ENCODE measurements at places on chromosomes 1 and 21.

GRCh38 chr21:43352568-43353281, 74.2 kb downstream of the SIK1 start:
- DNase-seq: no peak

- peak; percentile 60 for DNase-seq
Measured at GRCh38 chr1:162191396-162192305, 122.2 kb downstream of the NOS1AP start.

GRCh38 chr1:6471970-6472368, 6.0 kb upstream of the TNFRSF25 start:
- peak; percentile 89 for DNase-seq

DNA sequence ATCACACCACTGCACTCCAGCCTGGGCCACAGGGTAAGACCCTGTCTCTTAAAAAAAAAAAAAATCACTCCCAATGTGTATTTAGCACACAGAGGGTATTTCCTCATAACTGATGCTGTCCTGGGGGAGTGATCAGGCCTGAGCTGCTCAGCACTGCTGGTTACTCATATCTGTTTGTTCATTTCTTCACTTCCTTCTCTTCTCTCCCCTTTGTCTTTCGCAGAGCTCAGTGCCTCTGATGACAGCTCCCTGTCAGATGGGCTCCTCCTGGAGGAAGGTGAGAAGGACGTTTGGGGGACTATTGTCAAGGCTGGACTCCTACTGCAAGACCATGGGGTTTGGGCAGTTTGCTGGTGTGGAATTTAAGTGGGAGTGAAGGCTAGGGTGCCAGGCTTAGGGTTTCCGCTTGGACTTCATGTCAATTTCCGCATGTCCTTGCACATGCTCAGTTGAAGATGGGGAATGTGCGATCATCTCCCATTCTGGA, 13.0 kb downstream of the INAVA start:
- no peak for DNase-seq

GRCh38 chr1:38624336-38625039, 235.1 kb downstream of the RRAGC start:
- no peak for DNase-seq

DNA sequence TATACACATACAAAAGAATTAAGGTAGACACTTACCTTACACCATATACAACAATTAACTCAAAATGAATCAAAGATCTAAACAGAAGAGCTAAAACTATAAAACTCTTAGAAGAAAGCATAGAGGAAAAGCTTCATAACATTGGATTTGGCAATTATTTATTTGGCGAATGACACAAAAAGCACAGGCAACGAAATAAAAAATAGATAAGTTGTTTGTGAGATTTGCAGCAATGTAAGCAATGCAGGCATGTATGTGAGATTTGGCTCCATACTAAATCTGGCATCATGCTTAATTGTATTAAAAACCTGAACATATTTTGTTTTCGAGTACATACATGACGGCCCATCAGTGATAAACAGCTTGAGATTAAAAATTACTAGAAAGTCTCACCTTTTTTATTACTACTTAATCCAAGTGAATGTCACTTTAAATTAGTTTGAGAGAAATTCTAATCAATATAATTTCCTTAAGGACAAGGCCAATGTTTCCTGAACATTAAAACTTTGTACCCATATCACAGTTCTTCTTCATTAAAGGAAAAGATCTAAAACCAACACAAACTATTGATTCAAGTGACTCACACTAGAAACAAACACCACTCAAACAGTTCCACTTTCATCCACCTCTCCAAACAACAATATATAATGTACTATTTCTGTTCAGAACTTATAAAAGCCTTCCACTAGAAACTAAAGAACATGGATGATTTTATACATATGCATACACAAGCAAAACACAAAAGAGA, 23.1 kb upstream of the TMEM125 start:
- no peak for DNase-seq

DNA sequence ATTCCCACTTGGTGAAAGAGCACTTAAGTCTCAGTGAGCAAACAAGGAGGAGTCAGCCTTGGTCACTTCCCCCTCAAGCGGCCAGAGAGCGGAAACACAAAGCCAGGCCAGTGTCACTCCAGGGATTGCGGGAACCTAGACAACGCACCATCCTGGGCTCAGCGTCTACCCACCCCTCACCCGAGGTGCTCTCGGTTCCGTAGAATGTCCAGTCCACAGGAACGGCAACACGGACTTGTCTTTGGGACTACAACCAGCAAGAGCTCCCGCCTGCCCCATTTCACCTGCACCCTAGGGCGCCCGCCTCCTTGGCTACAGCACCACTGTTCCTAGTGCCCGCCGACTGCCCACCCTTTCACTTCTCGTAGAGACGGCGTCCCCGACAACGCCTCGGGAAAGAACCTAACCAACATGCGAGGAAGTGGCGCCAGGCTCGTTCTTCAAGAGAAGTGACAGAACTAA, 509 bp downstream of the GDAP2 start:
- peak; percentile 72 for DNase-seq

- no peak for DNase-seq
Measured at GRCh38 chr21:39763272-39763970, 18.4 kb downstream of the IGSF5 start.

DNA sequence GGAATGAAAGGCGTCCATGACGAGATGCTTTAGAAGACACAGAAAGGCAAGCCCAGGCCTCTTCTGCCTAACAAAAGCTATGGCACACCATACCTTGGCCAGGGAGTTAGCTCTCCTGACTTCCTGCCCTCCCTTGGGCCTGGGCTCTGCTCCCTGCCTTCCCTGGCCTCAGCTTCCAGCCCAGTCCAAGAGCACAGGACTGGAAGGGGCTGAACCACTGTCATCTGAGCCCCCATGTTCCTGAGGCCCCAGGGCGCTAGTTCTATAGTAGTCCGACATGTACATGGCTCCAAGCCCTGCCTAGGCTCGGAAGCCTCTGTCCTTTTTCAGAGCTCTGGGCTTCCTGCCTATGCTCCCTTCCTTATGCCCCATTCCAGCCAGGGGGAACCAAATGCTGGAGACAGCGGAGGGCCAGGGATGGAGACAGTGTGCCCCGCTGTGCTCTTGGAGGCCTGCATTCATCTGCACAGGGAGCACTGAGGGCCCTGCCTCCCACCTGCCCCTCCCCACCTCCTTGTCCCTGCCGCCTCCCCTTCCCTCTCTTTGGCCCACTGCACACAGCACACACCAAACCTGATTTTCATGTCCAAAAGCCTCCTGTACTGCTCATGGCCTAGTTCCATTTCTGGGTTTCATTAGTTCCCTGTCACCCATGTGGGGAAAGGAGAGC, 240.1 kb downstream of the RHOU start:
- no peak for DNase-seq

GRCh38 chr21:44647222-44647552, 973 bp downstream of the KRTAP10-11 start:
- no peak for DNase-seq

DNA sequence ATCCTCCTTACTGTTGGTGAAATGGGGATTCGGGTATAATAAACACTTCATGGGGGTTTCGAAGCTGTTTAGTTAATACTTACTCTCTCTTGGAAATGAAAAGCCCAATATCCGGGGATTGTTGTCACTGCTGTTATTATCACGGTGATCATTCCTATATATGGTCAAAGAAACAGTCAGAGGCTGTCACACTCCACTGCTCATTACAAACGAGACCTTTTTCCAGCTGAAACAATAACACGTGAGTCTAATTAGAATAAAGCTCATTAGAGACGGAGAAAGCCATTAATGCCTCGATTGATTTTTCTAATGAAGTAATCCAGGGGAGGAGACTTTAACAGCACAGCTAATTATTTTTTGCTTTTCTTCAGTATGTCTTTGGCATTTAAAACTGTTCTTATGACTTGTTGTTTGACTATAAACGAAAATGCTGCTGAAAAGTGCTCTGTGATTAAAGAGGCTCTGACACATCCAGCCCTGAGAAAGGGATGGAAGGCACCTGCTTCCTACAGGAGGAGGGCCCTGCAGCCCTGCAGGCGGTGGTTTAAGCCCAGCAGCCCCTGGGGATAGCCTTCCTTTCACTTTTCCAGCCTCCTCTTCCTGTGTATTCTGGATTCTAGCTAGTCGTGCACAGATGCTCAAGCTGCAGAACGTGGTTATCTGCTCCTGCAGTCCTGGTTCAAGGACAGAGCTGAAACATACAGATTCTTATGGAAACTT, 143.6 kb downstream of the EDEM3 start:
- DNase-seq: no peak

DNA sequence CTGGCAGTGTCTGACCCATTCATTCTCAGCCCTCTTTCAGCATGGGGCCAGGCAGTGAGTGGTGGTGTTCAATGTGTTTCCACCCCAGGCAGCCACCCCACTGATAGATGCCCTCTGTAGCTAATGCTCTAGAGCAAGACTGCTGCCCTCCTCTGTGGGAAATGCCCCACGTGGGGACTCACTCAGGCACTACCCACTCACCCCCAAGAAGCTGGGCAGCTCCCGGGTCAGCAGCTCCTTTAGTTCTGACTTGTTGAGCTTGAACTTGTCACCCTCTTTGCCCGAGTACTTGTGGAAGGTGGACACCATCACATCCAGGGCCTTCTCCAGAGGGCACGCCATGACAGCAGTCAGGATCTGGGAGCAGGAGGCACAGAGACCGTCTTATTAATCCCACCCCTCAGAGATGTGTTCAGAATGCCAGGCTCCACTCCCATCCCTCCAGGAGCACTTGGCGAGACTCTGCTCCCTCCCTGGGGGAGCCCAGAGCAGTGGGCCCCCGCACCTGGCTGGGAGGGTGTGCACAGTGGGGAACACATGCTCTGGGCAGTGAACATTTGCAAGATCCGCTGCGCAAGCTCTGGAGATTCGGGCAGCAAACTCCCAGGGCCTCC, 1.0 kb downstream of the S100A4 start:
- no peak for DNase-seq

DNA sequence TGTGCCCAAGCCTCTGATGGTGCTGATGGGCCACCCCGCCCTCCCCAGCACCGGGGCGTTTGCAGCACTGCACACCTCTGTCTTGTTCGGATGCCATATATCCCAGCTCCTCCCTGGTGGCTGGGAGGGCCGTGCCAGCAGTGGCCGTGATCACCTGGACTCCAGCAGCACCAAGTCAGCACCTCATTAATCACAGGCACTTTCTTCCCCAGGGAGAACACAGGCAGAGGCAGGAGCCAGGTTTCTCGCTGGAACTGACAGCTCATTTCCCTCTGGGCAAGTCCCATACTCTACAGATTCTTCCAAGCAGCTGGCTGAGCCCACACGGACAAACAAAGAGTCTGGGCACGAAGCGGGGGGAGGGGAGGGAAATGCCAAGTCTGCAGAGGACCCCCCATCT, 141.7 kb upstream of the EDN2 start:
- no peak for DNase-seq

GRCh38 chr1:52976183-52977035, 49.3 kb downstream of the SCP2 start:
- DNase-seq: no peak

- peak; percentile 26 for DNase-seq
Measured at GRCh38 chr1:205190845-205191577, 20.5 kb downstream of the DSTYK start.

Measured in colonic mucosa (tissue), 4 donors.